ENCODE measurements at places on chromosomes 3 and 15.
A peak's percentile ranks its signal among the peaks of the same experiment; 100 is the strongest.

DNA sequence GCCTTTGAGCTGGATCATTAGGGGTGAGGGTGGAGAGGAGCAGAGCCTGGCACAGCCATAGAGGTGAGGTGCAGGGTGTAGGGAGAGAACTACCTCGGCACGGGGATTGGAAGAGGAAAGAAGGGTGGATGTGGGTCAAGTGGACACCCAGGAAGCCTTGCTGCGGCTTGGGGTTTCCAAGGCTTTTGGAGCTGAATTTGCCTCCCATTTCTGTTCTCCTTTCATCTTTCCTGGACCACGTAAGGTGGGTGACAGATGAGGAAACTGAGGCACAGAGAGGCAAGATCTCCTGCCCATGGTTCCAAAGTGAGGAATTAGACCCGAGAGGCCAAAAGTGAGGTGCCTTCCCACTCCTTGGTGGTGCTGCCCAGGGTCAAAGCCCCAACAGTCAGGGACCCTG is 35.4 kb upstream of the SFMBT1 start:
- DNase-seq = no peak

GRCh38 chr3:183826448-183827250 is 1.3 kb upstream of the MAP6D1 start:
- no peak for DNase-seq

- DNase-seq = no peak
Observed at GRCh38 chr3:188792793-188793192, 379.0 kb upstream of the TPRG1 start.

- no peak for DNase-seq
Observed at GRCh38 chr3:152461460-152461859, 192.7 kb downstream of the MBNL1 start.

GRCh38 chr15:60093273-60094067 is 89.4 kb downstream of the FOXB1 start:
- DNase-seq = no peak

DNA sequence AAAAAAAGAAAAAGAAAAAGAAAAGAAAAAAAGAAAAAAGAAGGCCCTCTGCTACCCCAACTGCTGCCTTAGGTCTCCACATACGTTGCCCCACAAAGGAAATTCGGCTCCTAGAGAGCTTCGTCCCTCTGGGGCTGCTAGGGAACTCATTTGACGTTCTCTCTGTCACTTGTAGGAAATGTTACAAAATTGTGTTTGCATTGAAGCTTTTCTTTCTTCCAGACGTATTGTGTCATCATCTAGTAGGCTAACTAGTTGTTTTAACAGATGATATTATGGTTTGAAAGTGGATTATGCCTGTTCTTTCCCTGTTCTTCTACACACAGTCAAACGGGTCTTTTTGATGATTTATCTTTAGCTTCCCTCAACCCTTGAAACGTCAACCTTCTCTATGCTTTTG is 125.3 kb downstream of the BDH1 start:
- no peak for DNase-seq

- DNase-seq = no peak
Observed at GRCh38 chr3:117165176-117165575, 455.6 kb downstream of the TUSC7 start.

DNA sequence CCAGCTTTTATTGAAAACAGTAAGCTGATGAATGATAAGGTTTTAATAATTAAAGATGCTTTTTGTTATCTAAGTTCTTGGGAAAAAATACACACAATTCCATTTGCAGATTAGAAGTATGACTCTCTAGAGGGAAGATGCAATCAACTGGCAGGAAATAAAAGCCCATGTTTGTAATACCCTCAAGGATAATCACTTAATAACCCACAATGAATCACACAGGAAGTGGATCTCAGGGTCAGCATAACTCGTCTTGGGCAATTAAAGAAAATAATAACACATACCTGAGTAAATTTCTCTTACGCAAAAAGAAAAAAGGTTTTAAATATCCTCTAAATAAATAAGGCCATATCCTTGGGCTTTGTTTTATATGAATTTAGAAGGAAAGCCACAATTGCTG is 9.4 kb upstream of the EID1 start:
- no peak for DNase-seq

- DNase-seq = peak; percentile 3
Observed at GRCh38 chr15:72116731-72117485, 1.0 kb downstream of the MYO9A start.

GRCh38 chr15:40392986-40393948 is 10.7 kb downstream of the KNSTRN start:
- no peak for DNase-seq

- DNase-seq = no peak
Observed at GRCh38 chr3:25749031-25749581, 34.1 kb downstream of the NGLY1 start.

DNA sequence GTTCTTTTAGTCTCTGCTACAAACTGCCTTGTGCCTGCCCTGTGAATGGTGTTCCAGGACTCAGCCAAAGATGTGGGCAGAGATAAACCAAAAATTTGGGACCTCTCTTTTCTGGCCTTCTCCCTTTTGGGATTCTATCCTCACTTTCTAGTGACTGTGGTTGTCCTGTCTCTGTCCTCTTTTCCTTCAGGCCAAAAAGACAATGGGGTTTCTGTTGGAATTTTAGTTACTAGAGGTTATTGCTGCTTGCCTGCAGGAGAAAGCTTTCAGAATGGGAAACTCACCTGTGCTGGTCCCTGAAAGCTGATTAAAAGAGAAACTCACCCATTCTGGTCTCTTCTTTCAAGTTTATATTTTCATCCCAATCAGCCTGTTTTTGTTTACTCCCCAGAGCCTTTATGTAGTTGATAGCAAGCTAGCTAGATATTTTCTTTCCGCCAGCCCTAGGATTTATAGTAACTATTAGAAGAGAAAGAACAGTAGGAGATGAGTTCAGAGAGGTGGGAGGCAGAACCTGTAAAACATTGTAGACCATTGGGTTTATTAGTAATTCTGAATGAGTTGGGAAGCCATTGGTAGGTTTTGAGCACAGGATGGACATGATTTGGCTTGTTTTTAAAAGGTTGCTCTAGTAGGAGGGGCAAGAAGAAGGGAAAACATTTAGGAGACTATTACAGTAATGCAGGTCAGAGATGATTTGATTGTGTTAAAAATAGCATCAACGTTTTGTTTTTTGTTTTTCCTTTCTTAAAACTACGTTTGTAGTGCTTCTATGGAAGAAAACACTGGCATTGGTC is 138.9 kb downstream of the TCF12 start:
- no peak for DNase-seq

- DNase-seq = no peak
Observed at GRCh38 chr3:48413086-48413485, 16.8 kb downstream of the PLXNB1 start.

DNA sequence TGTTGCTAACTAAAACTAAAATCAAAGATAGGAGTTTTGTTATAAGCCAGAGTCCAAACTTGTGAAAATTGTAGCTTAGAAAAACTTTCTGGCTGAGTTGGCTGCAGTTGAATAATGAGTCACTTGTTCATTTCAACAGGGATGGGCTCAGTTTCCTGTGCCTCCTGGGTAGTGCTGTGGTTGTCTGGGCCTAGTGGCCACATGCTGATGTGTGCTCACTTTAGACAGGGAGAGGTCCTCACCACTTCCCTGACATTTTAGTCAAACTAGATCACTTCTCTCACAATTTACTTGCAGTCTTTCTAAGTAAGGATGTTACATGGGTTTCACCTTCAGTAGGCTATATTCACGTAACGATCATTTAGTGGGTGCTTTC is 6.3 kb upstream of the UBE2Q2 start:
- no peak for DNase-seq

DNA sequence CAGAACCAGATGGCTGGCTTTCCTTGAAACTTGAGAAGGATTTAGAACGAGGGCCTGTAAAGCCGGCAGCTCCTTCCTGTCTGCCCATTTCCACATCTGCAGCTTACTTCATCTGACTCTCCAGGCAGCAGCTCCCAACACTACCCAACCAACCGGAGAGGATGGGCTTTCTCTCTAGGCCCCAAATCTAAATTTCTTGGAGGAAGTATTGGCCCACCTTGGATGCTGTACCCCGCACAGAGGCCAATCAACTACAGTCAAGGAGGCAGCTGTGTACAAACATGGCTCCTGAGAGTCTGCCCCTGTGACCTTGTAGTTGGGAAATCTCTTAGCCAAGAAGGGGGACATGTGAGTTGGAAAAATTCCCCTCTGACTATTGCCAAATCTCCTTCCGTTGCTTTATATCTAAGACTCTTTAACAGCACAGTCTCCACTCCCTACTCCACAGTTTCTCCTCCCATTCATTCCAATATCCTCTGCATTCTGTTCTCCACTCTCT is 8.0 kb upstream of the ACAP2 start:
- DNase-seq = no peak

DNA sequence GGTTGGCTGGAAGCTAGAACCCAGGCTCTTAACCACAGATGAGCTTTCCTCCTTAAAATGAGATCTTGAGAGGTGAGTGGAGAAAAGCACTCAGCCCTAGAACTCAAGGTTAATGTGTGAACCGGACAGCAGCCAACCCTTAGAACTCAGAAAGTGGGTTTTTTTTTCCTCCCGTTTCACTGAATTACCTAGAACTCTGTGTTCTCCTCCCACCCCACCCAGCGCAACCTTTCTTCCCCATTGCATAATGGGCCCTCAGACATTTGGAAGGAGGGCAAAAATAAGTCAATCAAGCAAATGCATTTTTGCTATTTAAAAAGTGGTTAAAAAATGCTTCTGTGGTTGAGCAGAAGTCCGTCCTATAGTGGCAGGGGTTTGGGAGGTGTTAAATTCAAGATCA is 36.7 kb downstream of the POC1A start:
- no peak for DNase-seq

GRCh38 chr3:4981665-4982494 is 2.6 kb downstream of the BHLHE40 start:
- DNase-seq = no peak

DNA sequence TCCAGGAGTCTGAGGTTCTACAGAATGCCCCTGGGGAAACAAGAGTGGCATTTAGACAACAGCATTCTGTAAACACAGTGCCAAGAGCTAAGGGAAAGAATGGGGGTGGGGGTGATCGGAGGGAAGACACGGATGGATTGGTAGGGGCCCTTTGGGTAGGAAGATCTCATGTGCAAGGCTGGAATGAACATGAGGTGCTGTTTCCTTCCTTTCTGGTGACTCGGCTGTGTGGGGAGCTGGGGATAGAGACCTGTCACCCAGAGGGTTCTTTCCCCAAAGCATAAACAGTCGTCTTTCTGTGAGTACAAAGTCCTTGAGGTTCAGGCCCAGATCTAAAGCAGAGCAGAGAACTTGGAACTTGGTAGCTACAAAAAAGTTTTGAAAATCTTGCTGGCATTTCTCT is 11.7 kb downstream of the TPM1 start:
- no peak for DNase-seq

- DNase-seq = no peak
Observed at GRCh38 chr3:10855871-10856662, 40.0 kb downstream of the SLC6A11 start.

- DNase-seq = no peak
Observed at GRCh38 chr3:154616298-154616697, 186.3 kb upstream of the GPR149 start.

GRCh38 chr3:175111036-175111435 is 251.9 kb downstream of the NAALADL2 start:
- no peak for DNase-seq

- no peak for DNase-seq
Observed at GRCh38 chr15:49063402-49064280, 17.4 kb upstream of the SECISBP2L start.

DNA sequence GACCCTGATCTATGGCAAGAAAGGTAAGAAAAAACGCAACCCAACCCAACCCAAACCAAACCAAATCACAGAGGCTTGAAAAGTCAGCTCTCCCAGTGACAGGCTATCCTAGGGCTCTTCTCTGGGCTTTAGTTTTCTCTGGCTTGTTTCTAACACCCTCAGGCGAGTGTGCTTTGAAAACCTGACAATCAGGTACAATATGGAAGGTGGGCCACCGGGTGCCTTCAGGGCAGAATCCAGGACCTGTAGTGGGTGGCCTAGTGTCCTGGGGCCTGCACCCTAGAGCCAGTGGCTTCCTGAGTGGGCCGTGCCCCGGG is 46.8 kb downstream of the BHLHE40 start:
- no peak for DNase-seq

DNA sequence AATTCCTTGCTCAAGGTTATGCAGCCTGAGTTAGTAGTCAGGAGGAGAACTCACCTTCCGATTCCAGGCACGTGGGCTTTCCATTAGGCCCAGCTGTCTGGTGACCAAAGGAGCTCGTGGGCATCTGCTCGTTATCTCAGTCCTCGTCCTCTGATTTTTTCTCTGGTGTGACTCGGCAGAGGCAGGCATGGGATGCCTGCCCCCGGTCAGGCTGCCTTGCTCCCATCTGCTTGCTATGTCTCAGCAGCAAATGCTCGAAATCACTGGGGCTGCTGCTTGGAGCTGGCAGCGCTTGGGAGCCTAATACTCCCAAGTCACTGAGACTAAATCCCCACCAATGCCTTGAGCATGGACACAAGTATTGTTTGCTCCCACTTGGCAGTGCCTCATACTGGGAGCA is 84.5 kb upstream of the NMNAT3 start:
- DNase-seq = no peak

DNA sequence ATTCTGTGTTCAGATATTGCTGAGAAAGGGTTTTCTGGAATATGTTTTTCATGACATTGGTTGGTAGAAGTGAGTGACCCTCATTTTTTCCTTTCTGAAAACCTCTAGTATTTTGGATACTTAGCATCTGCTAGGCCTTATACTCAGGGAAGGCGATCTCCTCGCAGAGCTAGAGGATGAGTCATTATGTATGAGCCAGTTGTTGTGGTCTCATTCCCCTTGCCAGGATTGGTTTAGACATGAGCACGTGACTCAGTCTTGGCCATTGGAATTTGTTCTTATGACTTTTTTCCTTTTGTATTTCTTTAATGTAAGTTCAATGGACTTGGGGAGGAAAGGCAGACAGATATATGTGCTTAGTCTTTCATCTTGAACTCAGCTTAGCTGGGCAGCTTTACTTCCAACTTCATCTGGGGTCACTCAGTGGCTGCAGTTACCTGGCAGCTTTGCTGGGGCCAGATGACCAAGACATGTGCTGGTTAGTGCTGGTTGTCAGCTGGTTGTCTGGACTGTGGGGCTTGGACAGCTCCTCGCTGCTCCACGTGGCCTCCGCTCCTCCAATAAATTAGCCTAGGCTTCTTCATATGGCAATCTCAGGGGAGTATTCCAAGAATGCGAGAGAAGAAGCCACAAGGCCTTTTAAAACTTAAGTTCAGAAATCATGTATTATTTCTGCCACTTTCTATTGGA is 207.5 kb downstream of the IL20RB start:
- DNase-seq = no peak

GRCh38 chr3:67804578-67804977 is 150.2 kb upstream of the SUCLG2 start:
- DNase-seq = no peak

GRCh38 chr15:46117071-46117470 is 482.2 kb downstream of the SQOR start:
- no peak for DNase-seq

DNA sequence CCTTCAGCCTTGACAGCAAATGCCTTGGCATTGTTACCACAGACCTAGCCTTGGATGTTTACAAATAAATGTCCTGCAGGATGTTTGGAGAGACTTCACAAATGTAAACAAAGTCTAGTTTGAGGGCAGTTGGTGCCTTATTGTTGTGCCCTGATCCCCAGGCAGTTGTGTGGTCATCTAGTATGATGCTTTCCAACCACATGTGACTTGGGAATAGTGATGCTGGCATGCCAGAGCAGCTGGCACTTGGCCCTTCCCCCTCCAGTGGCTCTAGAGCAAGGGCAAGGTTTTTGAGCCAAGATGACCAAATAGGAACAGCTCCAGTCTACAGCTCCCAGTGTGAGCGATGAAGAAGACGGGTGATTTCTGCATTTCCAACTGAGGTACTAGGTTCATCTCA is 258.2 kb downstream of the ADAMTS17 start:
- DNase-seq = no peak

GRCh38 chr3:105521770-105522169 is 155.1 kb downstream of the ALCAM start:
- no peak for DNase-seq
